ENCODE measurements at places on chromosomes 1 and 21.

GRCh38 chr21:41859297-41859980 is 19.7 kb downstream of the PRDM15 start:
- no peak for DNase-seq

DNA sequence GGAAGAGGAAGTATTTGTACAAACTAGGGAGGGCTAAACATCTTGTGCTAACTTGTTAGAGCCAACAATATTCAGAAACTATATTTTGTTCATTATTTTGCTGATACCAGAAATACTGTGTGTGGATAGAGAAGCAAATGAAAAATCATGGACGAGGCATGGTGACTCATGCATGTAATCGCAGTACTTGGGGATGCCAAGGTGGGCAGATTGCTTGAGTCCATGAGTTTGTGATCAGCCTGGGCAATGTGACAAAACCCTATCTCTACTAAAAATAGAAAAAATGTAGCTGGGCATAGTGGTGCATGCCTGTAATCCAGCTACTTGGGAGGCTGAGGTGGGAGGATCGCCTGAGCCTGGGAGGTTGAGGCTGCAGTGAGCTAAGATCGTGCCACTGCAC is 13.4 kb downstream of the LRRC41 start:
- DNase-seq, result no peak

GRCh38 chr1:154742606-154743005 is 127.5 kb downstream of the KCNN3 start:
- DNase-seq, result no peak

DNA sequence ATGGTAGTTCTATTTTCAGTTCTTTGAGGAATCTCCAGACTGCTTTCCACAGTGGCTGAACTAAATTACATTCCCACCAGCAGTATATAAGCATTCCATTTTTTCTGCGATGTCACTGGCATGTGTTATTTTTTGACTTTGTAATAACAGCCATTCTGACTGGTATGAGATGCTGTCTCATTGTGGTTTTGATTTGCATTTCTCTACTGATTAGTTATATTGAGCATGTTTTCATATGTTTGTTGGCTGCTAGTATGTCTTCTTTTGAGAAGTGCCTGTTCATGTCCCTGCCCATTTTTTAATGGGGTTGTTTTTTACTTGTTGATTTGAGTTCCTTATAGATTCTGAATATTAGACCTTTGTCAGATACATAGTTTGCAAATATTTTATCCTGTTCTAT is 87.9 kb downstream of the RPS6KC1 start:
- DNase-seq, result no peak

DNA sequence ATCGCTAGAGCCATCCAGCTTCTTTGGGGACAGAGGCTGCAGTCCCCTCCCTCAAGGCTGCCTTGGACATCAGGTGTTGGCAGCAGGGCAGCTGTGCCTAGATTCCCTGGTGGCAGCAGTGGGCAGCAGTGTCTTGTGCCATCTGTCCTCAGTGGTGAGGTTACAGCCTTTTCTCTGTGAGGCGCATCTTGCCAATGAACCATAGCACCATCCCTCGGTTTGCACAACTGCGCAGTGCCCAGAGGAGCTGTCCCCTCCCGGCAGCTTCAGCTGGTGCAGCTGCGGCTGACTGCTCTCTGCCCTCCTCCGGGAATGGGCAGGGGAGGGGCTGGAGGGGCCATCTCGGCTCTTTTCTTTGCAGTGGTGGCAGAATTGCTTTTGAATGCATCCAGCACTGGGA is 59.0 kb upstream of the C8B start:
- no peak for DNase-seq

GRCh38 chr1:82377201-82377884 is 576.6 kb downstream of the ADGRL2 start:
- DNase-seq, result no peak

- DNase-seq, result no peak
These were observed 883 bp downstream of the CHODL start for GRCh38 chr21:18245464-18245967.

DNA sequence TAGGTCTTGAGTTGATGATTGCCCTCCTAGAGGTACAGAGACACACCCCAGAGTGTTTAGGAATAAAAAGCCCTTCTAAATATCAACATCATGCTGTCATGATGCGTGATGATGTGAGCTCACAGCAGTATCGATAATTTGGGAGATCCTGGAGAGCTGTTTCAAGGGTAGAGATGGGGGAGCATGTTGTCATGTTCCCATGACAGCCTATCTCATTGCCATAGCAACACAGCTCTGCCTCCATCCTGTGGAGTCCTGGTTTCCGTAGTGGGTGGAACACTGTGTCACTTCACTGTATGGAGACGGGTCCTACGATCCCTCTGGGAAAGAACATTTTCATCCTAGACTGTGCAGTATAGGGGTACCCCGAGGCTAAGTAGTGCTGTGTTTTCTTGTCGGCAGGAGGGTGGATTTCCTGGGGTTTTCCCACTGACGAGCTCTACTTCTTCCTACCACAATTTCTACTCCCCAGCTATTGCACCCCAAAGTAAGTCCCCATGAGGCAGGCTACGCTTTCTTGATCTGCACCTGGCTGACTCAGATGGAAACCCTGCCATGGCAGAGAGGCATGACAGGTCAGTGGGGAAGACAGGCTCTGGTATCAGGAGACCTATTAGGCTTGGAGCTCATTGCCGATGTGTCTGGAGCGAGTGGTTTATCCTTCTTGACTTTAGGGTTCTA is 7.2 kb downstream of the KISS1 start:
- no peak for DNase-seq

DNA sequence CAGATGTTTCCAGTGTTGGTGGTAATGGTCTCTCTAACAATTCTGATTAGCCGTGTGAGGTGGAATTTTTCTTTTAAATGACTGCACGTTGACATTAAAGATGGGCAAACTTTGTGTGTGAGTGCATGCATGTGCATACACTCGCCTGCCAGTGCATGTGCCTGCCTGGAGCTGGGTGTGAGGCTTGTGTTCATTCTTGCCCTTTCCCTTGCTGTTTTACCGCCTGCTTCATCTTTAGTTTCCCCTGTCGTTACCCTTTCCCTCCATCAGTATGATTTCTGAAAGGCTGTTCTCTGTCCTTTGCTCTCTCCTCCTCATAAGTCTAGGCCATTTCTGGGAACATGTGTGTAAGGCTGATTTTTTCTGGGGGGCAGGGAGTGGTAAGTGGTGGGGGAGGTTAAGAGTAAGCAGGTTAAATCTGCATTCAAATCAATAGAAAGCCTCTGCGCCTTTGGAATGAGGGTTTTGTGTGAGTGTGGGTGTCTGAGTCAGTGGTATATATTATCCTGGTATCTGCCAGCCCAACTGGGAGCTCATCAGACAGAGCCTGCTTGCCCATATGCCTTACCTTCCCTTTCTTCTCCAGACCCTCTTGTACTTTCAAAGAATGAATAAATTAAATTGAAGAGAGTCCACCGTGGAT is 112.5 kb downstream of the PBX1 start:
- DNase-seq, result no peak

DNA sequence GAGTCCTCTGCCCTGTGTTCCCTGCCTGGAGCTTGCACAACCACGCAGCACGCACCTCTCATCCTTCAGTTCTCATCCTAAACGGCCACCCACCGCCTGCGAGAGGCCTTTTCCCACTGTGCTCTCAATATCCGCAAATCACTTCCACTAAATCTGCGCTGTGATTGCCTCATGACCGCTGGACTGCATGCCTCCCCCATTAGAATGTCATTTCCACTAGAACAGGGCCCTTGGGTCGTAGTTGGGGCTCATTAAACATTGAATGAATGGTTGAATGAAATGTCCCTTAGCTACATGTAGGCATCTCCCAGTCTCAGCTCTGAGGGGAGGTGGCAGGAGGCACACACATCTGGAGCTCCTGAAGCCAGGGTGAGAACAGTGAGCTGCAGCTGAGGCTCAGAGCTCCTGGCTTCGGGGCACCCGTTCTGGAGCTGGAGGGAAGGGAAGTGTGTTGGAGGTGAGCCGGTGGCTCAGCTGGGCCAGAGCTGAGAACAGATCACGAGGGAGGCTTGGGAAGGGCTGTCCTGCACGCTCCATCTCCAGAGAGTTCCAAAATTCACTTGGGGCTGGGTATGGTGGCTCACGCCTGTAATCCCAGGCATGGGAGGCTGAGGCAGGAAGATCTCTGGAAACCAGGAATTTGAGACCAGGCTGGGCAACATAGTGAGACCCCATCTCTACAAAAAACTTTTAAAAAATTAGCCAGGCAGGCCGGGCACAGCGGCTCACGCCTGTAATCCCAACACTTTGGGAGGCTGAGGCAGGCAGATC is 30.4 kb downstream of the TMEM201 start:
- DNase-seq, result no peak

DNA sequence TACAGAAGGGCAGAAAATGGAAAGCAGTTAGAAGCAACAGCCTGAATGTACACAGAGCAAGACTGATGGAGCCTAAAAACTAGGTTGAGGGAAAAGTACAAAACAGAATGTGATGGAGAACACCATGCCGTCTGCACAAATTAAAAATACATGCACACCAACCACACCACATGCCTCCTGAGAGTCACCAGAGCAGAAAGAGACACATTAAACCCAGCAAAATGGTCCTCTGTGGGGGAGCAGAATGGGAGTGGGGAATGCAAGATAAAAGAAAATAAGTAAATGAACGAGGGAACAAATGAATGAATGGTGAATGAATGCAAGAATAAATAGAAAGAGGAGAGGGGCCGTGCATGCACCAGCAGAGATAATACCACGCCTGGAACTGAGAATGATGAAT is 24.1 kb downstream of the PADI2 start:
- DNase-seq, result no peak

GRCh38 chr1:160862203-160863060 is at the start of gene CD244:
Gene CD244 (minus strand): TSS chr1:160862887. CDS start chr1:160862677, 210 bp downstream.
- DNase-seq, result no peak

DNA sequence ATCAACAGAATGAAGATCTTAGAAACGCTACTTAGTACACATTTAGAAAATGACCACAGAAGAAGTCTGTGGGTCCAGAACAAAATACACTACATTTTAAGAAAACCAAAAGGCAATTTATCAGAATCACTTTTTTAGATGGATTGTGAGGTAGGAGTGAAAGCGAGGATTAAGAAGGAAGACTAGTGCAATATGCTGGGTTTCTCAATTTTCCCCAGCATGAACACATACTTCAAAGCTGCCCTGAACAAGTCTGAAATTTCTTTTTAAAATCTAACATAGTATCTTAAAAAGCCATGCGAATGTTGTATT is 200.5 kb downstream of the SLC45A1 start:
- DNase-seq, result no peak

- no peak for DNase-seq
These were observed 151.5 kb upstream of the RNPC3 start for GRCh38 chr1:103373991-103374390.

DNA sequence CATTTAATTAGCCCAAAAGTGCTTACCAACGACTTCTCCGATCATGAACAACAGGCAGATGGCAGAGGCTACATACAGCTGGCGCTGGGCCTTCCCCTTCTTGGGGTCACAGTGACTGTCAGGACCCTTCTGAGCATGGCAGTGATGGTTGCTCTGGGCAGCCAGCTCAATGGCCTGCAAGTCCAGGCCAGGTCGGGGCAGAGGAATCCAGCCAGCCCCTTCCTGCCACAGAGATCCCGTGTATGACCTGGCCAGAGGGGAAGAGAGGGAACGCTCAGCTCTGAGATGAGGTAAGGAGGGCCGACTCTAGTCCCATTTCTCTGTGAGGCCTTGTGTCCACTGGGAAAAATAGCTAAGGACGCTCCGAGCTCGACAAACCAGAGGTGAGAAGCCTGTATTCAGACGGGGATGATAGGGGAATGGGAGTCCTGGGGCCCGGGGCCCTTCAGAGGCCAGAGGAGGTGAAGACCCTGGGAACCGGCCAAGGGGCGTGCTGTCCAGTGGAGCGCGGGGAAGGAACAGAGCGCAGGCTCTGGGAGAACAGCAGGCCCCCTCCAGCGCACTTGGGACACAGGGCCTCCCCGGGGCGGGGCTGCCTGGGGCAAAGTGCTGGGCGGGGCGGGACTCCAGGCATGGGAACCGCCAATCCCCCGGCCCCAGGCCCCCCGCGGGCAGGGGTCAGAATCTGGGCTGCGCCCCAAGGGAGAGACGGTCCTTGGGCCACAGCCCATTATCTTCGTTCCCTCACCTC is 772 bp downstream of the SLC30A2 start:
- no peak for DNase-seq

DNA sequence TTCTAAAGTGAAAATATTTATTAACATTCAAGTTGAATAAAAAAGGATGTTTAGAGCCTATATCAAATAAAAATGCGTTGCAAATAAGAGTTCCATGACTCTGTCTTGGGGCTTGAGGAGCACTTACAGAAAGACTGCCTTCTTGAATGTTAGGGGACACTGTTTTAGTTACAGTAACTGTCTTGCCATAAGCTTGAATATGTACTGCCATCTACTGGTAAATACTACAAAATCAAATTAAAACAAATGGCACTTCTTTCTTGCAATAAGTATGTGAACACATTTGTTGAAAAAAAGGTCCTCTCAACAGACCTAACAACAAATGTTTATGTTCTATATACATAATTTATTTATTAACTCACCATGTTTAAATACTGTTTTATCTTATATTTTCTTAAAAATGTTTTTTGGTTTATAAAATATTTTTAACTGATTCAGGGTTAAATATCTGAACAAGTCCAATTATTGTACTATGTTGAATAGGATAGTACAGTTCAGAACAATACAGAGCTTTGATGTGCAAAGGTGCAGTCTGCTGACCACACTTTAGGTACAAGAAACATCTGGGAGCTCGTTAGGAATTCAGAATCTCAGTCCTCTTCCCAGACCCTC is 199.5 kb downstream of the LRRIQ3 start:
- DNase-seq, result no peak

DNA sequence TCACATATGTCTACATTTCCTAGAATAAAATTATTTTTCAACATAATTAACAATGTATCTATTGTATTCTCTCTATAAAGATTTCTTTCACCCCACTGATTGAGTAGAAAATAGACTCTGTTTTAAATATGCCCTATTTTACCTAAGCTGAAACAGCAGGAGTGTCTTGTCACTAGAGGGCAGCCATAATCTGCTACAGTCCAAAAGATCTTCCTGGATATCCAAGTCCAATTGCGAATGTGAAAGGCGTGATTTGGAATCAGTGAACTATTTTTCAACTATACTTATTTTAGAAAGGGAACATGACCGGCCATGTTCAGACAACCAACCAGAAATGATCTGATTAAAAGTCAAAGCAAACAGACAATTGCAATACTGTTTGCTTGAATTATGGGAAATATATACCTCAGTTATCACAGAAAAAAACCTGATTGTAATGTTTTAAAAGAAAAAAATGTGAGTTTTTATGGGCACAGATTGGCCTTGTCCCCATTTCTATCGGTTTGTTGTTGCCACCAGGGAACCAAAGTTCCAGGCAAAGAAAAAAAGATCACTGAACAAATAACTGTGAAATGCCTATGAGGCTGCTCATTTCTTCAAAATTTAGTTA is 1211.0 kb upstream of the ADGRL4 start:
- DNase-seq, result no peak

GRCh38 chr1:30808067-30808662 is 50.6 kb upstream of the LAPTM5 start:
- no peak for DNase-seq

- no peak for DNase-seq
These were observed 57.5 kb upstream of the CPLANE2 start for GRCh38 chr1:16294219-16295212.
